ENCODE measurements at places on chromosomes 13 and 19.

DNA sequence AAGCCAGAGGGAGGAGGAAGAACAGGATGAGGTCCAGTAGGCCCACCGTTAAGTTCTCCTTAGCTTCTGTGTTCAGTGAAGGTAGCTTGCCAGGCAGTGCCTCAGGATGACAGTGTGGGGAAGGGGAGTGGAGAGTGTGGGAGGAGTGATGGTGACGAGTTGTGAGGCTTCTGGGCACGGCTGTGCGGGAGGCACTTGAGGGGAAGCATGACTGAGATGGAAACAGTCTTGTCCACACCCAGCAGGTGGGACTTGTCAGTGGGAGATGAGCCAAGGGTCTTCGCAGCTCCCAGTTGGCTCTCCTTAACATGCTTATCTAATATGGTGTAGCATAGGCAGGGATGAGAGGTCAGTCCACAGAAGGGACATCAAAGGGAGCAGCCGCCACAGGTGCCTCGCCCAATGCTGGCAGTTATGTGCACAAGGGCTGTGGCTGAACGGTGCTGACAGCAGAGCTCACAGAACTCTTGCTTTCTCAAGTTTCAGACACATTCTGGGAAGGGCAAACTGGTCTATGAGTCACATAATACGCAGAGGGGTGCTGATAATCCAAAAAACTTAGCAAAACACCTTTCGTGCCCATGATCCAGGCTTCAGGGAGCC lies 47.5 kb downstream of the OXGR1 start:
- no peak for DNase-seq

DNA sequence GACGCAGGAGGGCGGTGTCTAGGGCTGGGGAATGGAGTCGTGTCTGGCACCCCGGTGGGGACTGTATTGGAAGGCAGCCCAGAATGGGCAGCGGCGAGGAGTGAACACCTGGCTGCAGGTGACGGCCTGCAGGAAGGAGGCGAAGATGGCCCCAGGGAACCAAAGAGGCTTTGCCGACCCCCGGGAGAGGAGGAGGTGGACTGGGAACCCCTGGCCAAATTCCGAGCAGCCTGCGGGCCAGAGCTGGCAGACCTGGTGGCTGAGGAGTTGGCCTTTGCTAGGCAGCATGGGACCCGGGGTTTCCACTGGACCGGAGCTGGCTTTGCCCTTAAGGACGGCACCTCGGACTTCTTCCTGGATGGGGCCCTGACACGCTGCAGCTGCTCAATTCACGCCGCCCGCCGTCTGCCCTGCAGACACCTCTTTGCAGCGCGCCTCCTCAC lies 25.9 kb downstream of the ZSWIM9 start:
- no peak for DNase-seq

DNA sequence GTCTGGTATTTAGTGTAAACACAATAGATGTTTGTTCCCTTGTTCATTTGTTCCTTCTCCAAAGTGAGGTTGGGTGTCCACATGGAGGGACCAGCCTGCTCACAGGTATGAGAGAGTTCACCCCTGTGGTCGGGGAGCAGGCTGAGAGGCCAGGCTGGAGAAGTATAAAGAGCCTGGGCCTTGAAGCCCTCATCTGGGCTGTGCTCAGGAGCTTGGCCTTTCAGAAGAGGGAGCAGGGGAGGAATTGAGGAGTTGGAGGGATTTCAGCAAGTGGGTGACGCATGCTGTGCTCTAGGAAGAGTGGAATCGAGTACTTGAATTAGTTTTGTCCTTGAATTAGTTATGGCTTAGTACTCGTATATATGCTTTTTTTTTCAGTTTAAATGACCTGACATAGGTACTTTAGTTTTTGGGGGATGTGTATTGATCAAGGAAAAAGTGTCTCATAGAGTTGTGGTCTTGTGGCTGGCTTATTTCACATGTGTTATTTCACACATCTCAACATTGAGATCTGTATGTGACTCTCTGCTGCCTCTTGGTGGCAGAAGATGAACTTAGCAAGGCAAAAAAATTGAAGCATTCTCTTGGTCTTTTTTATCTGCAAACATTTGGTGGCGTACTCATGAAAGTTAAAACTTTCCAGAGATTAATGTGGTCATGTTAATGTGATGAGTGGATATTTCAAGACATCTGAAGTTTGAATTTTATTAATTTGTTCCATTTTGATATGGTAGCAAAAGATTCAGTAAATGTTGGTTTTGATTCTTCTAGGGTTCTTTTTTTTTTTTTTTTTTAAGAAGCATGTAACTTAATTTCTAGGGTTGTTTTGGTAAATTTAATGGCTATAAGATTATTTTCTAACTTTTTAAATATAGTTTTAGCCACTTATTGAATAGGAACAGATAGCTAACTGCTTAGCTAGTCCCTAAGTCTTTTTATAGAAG lies 54.3 kb downstream of the SLAIN1 start:
- DNase-seq, result peak; percentile 51

DNA sequence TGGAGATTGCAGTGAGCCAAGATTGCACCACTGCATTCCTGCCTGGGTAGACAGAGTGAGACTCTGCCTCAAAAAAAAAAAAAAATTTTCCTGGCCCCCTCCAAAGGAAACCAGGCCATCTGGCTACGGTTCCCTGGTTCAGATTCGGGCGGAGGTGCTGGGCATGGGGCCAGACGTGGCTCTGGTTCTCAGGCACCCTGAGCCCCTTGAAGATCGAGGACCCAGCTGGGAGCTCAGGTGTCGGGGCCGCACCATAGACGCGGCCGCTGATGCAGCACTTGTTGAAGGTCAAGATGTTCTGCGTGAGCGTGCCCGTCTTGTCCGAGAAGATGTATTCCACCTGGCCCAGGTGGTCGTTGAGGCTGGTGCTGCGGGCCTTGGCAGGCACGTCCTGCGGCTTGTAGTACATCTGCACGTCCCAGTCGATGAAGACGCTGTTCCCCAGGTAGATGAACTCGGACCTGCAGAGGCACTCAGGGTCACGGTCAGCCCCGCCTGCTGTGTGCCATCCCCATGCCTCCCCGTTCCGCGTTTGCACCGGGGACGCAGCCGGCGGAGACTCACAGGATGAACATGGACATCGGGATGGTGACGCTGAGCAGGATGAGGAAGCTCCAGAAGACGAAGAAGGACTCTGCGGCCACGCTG lies 12.3 kb downstream of the ATP8B3 start:
- DNase-seq, result no peak

GRCh38 chr13:78958006-78958405 lies 299.1 kb upstream of the OBI1 start:
- no peak for DNase-seq

GRCh38 chr13:38804061-38804460 lies 117.2 kb downstream of the FREM2 start:
- DNase-seq, result no peak

GRCh38 chr19:31416548-31416947 lies 67.3 kb upstream of the TSHZ3 start:
- DNase-seq, result no peak

DNA sequence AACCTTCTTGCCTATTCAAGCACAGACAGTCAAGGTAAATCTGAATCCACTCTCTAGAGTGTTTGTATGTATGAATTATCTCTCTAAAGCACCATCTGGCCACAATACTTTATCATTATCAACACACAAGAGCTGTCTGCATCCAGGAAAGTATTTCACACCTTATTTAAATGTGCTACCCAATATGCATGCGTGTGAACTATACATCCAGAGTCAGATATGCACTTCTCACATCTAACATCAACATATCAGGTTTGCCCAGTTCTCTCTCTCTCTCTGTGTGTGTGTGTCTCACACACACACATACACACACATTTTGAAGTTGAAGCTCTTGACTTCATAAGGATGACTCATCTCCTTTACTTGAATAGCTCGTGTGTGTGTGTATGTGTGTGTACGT lies 697.5 kb upstream of the PCDH20 start:
- DNase-seq, result no peak

DNA sequence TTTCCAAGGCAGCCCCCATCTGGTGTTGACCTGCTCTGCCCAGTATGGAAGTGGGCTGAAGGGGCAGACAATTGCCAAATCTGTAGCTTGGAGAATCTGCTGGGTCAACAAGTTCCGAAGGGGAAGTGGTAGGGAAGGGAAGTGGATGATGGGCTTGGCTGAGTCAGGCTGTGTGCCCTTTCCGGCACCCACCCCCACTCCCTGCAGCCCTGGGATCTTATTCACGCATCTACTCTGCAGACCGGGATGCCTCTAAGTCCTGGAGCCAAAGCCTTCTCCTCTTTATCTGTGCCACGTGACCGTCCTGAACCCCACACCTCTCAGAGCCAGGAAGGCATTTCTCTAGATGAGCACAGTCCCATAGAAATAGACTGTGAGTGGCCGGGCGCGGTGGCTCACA lies 7.5 kb upstream of the C5AR2 start:
- DNase-seq, result no peak

DNA sequence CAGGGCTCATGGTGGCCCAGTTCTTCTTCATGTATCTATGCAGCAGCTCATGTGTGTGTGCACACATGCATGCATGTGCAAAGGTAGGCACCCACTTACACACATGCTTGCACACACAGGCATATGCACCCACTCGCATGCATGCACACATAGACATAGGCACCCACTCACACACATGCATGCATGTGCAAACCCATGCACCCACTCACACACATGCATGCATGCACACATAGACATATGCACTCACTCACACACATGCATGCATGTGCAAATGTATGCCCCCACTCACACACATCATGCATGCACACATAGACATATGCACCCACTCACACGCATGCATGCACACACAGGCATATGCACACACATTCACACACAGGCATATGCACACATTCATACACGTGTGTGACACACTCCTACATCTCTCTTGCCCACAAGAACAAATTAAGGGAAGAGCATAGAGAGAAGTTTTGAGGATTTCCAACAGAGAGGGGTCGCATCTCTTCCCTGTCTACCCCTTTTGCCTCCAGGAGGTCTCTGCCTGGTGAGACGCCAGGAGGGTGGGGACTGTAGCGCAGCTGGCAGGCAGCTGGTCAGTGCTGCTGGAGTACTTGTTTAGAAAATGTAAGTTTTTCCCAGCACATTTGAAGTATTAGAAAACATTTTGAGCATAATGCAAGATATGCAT lies 63.9 kb upstream of the ARHGEF7 start:
- DNase-seq, result no peak

DNA sequence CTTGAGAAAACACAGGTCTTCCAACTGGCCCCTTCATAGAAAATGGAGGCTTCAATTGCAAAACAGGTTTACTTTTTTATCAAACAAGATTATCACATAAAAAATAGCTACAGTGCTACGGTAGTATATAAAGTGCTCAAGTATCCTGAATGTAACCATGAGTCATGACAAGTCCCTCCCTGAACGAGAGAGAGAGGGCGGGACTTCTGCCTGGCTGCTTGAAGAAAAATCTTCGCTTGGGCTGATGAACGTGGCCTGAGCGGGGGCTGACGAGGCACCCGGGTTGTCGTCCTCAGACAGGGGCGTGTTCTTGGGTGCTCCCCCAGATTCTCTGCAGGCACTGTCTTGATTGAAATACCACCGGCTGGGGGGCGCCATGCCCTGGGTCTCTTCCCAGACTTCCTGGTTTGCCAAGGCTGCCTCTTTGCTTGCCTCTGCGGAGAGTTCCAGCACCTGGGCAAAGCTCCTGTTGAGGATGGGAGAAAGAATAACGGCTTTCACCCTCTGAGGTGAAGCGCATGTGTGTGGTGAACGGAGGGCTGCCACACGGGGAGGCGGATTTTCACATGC lies 23.2 kb upstream of the CPAMD8 start:
- no peak for DNase-seq

DNA sequence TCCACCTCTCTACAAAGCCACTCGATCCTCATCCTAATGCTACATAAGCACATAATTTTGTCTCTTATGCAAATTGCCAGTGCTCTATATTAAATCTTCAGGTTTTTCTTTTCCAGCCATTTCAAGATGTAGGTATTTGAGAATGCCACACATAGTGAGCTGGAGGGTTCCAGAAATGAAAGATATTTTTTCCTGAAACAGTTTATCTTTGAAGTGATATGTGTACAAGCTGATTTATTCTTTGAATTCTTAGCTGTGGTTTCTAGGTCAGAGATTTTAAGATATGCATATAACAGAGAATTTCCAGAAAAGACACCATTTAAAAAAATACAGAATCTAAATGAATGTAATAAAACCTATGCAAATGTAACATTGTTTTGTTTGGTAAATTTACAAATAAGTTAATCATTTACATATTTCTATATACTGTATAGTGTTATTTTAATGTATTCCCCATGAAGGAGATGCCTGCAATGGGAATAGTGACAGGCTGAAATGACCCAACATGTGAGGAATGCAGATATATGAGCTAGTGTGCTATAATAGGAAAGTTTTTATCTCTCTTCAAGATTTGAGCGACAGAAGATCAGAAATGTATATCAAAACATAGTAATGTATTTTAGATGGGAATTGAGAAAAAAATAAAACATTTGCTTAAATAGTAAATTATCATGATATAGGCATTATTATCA lies 570.2 kb downstream of the SLITRK1 start:
- no peak for DNase-seq

DNA sequence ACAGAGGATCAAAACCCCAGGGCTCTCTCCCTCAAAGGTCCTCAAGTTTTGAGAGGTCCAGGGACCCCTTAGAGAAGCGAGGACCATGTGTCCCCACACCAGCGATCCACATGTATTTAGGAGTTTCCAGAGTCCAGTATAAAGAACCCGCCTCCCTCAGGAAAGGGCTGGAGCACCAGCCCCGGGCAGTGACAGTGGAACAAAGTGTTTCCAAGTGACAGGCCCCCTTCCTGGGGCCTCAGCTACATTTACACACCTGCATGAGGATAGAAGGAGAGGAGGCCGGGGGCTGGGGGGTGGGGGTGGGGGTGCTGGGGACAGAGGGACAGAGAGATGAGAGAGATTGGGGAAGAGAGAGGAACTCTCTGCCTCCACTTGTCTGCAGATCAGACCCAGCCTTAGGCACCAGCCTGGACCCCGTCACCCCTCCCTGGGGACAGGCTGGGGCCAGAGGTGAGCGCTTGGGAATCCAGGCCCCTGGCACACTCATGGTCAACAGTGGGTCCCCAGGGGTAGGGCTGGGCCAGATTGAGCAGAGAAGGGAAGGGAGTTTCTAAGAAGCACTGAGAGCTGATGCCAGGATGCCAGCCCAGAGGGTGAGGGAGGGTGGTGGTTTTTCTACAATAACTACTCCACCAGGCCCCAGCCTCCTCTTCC lies 802 bp downstream of the BCAM start:
- no peak for DNase-seq

DNA sequence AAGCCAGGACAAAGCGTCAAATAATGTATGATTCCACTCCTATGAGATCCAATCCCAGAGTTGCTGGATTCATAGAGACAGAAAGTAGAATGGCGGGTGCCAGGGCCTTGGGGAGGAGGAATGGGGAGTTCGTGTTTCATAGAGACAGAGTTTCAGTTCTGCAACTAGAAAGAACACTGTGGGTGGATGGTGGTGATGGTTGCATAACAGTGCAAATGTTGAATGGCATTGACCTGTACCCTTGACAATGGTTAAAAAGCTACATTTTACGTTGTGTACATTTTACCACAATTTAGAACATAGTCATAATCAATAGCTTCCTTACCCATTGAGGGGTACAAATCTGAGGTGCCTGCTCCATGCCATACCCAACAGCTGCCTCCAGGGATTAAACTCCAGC lies 33.4 kb downstream of the MBD3L2B start:
- DNase-seq, result no peak

All from memory B cell (primary cell).